ENCODE measurements at places on chromosomes 12 and 14.

GRCh38 chr12:24280056-24280842 is 330.8 kb upstream of the SOX5 start:
- no peak for DNase-seq

DNA sequence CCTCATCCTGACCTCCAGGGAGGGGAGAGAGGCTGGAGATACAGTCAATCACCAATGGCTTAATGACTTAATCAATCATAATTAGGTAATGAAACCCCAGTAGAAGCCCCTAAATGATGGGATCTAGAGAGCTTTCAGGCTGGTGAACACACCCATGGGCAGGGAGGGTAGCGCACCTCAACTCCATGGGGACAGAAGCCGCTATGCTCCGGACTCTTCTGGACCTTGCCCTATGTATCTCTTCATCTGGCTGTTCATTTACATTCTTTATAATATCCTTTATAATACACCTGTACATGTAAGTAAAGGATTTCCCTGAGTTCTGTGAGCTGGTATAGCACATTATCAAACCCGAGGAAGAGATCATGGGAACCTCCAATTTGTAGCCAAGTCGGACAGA is 205.9 kb downstream of the STXBP6 start:
- DNase-seq: no peak

GRCh38 chr12:93091886-93092648 is 163.0 kb upstream of the EEA1 start:
- DNase-seq: no peak

DNA sequence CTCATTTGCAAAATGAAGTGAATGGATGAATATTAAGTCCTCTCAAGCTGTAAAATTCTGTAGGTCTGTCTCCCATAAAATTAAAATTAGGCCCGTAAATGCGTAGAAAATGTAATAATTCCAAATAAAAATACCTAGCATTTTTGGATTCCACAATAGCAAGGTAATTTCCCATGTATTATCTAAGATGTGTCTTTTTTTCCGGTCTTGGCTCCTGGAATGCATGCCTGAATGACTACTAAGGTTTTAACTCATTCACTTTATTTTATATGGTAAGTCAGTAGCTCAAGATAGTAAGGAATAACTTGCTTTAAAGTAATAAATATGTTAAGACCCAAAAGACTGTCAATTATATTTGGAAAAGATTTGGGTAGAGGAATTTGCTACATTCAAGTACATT is 11.1 kb downstream of the TXNRD1 start:
- DNase-seq: no peak

DNA sequence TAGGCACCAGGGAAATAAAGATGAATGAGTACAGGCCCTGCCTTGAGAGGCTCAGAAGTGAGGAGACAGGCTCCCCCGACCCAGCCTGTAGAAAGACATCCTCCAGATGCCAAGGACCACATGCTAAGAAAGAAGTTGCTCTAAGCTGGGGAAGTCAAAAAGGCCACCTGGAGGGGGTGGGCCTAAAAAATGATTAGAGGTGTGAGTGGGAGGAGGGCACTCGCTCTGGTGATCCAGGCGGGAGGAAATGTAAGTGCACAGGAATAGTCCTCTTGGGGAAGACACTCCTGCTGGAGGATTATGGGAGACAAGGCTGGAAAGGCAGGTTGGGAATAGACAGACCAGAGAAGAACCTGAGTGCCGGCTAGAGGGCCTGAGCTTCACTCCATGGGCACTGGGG is 32.2 kb downstream of the SMUG1 start:
- no peak for DNase-seq

GRCh38 chr12:131607658-131608447 is 103.0 kb upstream of the SFSWAP start:
- DNase-seq: no peak

GRCh38 chr14:103522649-103523574 is at the start of gene CKB:
Gene CKB (minus strand): TSS chr14:103522830. CDS start chr14:103522493, 337 bp downstream.
- DNase-seq: peak; percentile 69

DNA sequence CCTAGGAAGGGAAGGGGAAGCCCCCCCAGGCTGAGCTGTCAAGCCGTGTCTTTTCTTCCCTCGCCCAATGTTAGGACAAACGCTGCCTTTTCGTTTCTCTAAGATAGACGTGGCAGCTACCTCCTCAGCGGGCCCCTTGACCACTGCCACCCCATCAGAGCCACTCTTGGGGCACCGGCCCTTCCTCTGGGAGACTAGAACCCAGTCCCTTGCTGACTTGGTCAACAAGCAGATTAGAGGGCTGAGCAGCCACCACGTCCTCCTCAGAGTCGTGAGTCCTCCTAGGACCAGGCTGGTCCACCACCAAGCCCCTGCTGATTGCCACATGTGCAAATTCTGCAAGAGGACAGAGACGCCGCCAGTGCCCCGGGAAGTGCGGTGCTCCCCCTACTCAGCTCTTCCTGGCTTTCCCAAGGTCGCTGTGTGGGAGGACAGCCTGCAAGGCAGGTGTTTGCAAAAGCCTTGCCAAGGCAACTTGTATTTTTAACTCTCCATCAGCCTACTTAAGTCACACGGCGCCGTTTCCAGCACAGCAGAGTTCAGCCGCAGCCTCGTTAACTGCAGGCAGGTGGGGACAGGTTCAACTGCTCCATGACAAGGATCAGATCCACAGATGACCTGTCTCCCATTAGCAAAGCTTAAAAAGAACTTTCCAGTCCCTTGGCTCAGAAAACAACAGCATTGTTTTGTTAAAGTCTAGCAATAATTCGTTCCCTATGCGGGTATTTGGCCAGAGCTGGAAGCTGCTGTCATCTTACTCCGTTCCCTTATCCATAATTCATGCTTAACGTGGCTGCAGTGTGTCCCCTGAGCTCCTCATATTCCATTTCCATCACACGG is 65.6 kb downstream of the TESC start:
- DNase-seq: no peak
